ENCODE measurements at places on chromosomes 3 and 15. TPM values are rescaled to one million over a fixed set of nuclear protein-coding genes. Genes with fewer than 3 reads are reported as not detected.

MED12L gene
- 3.1 TPM for total RNA-seq

FEZF2 gene
- not detected for total RNA-seq

CLEC3B gene
- 89.4 TPM for total RNA-seq

CTXN2 gene
- total RNA-seq, result not detected

DLL4 gene
- total RNA-seq, result 11.8 TPM

Measured in urinary bladder (tissue), 4 donors.